ENCODE measurements at places on chromosomes 1 and 21.

- no peak for DNase-seq
Observed at GRCh38 chr21:29943885-29944284, 4.1 kb upstream of the GRIK1 start.

GRCh38 chr1:179882253-179883039, at the start of gene TOR1AIP1:
TSS of gene TOR1AIP1 (plus strand) at chr1:179882285. CDS start at chr1:179882503, 218 bp downstream.
- peak; percentile 100 for DNase-seq

DNA sequence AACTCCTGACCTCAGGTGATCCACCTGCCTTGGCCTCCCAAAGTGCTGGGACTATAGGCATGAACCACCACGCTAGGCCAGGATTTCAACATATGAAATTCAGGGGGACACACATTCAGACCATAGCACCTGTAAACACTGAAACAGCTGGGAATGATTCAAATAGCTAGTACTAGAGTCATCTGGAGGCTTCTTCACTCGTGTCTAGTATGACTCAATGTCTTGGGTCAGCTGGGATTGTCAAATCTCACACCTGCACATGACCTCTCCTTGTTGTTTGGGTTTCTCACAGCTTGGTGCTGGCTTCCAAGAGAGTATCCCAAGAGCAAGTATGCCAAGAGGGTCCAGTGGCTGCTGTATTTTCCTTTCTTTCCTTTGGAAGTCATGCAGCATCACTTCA, 75.1 kb downstream of the PGM1 start:
- no peak for DNase-seq

GRCh38 chr1:2304921-2305681, 77.0 kb downstream of the SKI start:
- no peak for DNase-seq

DNA sequence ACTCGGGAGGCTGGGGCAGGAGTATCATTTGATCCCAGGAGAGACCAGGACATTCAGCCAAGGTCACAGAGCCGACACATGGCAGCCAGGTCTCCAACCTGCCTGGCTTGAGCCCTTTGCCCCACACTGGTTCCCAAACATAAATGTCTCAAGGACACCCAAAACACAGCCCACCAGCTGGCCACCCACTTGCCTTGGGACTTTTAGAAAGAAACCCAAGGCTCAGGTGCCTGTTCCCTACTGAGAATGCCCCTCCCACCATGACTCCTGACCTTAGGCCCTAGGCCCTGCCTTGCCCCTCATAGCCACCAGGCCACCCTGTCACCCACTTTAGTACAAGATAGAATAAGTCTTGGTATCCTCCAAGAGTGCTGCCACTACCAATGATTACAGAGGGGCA, 41.9 kb upstream of the LRP8 start:
- DNase-seq = no peak

GRCh38 chr1:101283443-101283842, 46.6 kb downstream of the S1PR1 start:
- no peak for DNase-seq

- no peak for DNase-seq
Observed at GRCh38 chr1:243892456-243892855, 42.4 kb upstream of the AKT3 start.

DNA sequence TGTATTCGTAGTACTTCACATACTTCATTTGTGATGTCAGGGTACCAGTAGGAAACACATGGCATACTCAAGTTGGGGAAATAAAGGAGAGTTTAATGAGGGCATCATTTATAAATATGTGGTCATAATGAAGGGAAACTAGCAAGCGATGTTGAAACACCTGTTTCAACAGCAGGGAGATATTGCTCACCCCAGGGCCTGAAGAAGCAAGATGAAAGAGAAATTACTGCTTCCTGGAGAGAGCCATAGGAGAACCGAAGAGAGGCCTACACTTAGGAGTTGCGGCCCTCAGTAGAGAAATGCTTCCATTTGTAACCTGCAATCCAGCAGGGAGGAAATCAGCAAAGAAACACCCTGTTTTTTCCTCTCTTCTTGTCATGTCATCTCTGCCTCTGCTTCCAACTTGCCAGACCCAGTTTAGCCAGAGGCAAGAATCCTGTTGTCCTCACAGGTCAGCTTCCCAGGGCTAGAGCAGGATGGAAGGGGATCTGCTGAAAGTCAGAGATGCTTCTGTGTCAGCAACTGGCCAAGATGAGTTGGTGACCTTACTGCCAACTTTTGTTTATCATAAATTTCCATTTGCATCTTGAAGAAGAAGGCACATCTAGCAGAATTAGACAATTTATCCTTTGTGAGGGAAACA, 67.6 kb upstream of the TSPAN2 start:
- DNase-seq = no peak

- DNase-seq = no peak
Observed at GRCh38 chr1:235937123-235937522, 70.4 kb upstream of the LYST start.

GRCh38 chr1:40932006-40932405, 47.5 kb upstream of the CTPS1 start:
- no peak for DNase-seq

GRCh38 chr21:14259747-14260146, 43.8 kb downstream of the RBM11 start:
- DNase-seq = peak; percentile 53

- DNase-seq = no peak
Observed at GRCh38 chr1:33624261-33624990, 152.0 kb downstream of the ZSCAN20 start.

- no peak for DNase-seq
Observed at GRCh38 chr1:5830771-5831599, 161.2 kb downstream of the NPHP4 start.

DNA sequence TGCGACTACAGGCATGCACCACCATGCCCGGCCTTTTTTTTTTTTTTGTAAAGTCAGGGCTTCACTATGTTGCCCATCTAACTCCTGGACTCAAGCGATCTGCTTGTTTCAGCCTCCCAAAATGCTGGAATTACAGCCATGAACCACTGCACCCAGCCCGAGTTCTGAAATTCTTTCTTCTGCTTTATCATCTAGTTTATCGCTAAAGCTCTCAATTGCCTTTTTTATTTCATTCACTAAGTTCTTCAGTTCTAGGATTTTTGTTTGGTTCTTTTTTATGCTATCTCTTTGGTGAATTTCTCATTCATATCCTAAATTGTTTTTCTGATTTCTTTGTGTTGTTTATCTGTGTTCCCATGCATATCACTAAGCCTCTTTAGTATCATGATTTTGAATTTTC, 27.0 kb downstream of the KIAA0319L start:
- no peak for DNase-seq

- DNase-seq = no peak
Observed at GRCh38 chr1:238409191-238409850, 518.6 kb upstream of the ZP4 start.

DNA sequence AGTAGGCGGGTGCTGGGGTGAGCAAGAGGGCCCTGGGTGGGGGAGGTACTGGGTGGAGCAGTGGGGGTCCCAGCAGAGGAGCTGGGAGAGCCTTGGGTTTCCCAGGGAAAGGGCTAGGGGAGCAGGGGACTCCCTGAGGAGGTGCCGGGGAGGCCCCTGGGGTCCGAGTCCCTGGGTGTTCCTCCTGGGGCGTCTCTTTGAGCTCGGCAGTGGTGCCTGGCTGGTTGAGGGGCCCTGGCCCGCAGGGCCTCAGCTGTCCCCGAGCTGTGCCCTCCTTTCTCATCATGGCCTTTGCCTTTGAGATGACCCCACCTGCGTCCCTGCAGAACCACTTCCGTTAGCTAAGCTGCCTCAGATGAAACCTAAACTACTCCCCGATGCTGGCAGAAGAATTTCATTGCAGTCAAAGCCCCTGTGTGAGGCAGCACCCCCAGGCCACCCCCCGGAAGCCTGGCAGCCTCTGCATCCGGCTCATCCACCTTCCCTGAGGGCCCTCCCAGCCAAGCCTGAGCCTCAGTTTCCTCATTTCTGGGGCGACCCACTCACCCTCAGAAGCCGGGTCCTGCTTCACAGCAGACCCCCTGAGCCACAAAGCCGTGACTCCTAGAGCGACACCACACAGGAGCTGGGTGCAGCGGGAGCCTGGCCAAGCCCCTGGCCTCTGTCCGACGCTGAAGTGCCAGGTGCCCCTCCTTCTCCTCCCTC, 43.5 kb upstream of the TRAPPC10 start:
- no peak for DNase-seq

- peak; percentile 66 for DNase-seq
Observed at GRCh38 chr1:6447818-6448748, 17.9 kb downstream of the TNFRSF25 start.

DNA sequence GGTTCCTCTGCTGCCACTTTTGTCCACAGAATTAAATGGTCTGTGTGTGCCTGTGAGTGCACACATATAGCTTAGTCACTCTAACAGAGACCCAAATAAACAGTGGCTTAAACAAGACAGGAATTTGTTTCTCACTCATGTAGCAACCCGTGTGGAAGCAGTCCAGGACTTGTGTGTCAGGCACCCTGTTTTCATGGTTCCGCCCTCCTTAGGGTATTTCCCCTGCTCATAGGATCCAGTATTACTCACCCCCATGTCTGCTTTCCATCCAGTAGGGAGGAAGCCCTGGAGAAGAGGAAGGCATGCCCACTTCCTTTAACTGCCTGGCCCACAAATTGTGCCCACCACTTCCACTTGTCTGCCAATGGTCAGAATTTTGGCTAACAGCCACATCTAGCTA, 41.3 kb upstream of the TACSTD2 start:
- no peak for DNase-seq

DNA sequence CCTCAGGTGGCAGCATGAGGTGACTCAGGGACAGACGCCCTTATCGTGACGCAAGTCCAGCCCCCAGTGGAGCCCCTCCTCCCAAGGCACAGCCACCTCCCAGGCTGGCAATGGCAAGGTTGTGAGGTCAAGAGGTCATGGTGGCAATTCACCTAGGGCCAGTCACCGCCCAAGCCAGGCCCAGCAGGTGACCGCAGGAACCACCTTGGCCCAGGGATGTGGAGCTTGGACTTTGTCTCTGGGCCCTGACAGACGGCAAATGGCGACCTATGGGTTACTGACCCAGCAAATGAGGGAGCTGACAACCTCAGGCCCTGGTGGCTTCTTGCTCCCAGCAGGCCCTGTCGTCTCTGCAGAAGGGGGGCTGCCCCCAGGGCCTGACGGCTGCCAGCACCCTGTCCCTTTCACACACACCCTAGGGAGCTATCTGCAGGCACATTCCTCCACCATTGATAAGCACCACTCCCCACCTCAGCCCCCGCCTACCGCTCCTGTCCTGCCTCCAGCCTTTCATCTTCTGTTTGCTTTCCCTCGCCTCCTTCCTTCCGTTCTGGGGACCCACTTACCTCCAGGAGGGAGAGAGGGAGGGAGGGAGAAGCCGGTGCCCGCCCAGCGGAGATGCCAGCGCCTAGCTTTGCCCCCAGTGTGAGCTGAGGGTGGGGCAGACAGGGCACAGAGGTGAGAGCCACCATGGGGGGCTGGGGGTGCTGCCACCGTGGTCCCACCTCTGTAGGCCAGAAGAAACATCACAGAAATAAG, 12.1 kb downstream of the EPHA2 start:
- no peak for DNase-seq

DNA sequence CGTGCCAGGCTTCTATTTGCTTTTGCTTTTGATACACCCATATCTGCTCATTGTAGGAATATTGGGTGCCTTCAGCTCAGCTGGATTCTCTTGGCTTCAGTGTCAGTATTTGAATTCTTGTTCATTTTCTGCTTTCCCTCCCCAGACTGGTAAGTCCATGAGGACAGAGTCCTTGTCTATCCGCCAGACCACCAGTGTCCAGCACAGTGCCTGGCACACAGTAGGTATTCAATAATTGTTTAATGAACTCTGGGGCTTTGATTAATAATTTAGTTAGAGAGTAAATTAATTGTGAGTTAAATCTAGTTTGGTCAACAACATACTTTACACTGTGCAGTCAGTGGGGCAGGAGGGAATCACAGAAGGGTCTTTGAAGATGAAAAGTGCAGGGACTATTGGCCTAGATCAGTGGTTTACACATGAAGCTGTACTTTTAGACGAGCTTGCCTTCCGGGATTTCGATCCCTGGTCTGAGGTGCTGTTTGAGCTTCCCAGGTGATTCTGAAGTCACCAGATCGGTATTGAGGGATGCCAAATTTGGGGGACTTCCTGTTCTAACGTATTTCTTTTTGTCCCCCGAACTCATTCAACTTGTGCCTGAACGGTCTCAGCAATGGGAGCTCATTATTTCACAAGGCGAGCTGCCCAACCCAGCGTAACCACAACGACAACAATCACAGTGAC, 119.1 kb upstream of the JUN start:
- no peak for DNase-seq

DNA sequence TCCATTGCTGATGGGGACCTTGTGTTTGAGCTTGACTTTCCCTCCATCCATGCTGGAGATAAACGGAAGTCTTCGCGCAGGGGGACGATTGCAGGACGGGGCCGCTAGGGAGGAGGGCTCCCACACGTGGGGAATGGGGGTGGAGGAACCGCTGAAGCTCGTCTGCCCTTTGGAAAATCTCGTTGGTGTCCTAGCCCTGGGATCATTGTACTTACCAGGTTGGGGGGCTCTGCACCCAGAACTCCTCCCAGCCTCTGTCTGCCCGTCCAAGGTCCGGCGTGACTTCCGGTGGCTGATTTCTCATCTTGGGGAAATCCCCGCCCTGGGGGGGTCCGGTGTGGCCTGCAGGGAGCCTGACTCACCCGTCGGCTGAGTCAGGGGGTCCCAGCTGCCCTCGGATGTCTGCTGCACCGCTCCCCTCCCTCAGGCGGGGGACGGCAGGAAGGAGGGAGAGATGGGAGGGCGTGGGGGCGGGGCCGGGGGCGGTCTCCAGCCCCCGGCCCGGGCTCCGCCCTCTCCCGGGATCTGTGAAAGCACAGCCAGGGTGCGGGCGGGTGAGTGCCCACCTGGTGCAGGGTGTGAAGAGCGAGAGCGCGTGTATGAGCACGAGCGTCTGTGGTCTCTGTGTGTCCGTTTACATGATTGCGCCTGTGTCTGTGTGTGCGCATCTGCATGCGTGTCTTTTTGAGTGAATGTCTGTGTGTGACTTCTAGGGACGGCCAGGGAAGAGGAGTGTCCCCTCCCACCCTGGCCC, 35.8 kb downstream of the PIK3CD start:
- DNase-seq = peak; percentile 61

DNA sequence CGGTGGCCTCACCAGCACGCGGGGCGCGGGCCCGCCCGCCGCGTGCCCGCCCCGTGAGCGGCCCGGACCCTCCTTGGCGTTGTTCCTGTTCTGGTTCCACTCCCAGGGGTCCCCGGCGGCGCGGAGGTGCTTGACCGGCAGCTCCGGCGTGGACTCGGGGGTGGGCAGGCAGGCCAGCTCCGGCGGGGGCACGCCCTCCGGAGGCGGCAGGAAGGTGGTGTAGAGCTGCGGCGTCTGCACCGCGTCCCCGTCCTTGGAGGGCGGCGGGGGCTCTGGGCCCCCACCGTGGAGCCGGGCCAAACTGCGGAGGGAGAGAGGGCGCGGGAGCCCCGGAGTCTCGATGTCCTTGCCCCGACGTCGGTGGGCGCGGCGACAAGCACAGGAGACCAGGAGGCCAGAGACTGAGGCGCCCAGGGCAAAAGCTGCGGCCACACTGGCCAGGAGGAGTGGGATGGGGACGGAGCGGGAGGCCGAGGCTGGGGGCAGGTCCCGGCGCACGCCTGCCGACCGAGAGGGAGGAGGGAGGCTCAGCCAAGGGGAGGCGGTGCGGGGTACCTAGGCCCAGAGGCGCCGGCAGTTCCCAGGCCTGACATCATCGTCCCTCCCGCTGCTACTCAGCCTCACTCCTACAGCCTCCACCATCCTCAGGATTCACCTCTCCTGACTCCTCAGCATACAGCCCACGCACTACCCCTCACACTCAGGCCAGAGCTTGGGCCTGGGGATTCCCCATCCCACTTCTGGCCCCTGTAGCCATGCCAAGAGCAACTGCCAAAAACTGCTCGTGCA, 13.2 kb downstream of the SEMA6C start:
- no peak for DNase-seq

Data from B cell (primary cell).